ENCODE measurements at places on chromosomes 6 and 20. TPM values are rescaled to one million over a fixed set of nuclear protein-coding genes. Genes with fewer than 3 reads are reported as not detected.

Gene HCRTR2
- not detected for total RNA-seq

Gene LINC00237
- total RNA-seq, result not detected

Gene TMC2
- total RNA-seq, result not detected

Gene SLC17A1
- total RNA-seq, result not detected

Gene TNFRSF21
- 17.1 TPM for total RNA-seq

Gene SIRPB1
- 0.59 TPM for total RNA-seq

Gene FAM217A
- total RNA-seq, result not detected

Gene ELOVL2
- not detected for total RNA-seq

Gene EPB41L2
- 105 TPM for total RNA-seq

Gene MATN4
- 0.23 TPM for total RNA-seq

Gene ARMC12
- total RNA-seq, result not detected

Gene KHDC1L
- not detected for total RNA-seq

Gene C20orf141
- not detected for total RNA-seq

Gene MYLK2
- not detected for total RNA-seq

Gene CRIP3
- total RNA-seq, result not detected

Gene CD109
- total RNA-seq, result 18.0 TPM

Gene MAP1LC3A
- total RNA-seq, result 17.2 TPM

Gene SUMO4
- total RNA-seq, result 0.70 TPM

Gene AAR2
- 8.7 TPM for total RNA-seq

Gene HLA-G
- not detected for total RNA-seq

Gene PTPRK
- total RNA-seq, result 38.9 TPM

Gene LAMA4
- 68.1 TPM for total RNA-seq

Gene GABRR1
- total RNA-seq, result not detected

Gene CCM2L
- 0.23 TPM for total RNA-seq

Gene BANF2
- not detected for total RNA-seq

Gene NRN1
- 8.7 TPM for total RNA-seq

Gene TEAD3
- 7.4 TPM for total RNA-seq

Gene PRKN
- 3.9 TPM for total RNA-seq

Gene PLCB1
- total RNA-seq, result 7.6 TPM

Gene GSTA3
- total RNA-seq, result not detected

Gene ZSCAN31
- 16.8 TPM for total RNA-seq

Gene THEMIS
- total RNA-seq, result not detected

Gene FOXC1
- 0.59 TPM for total RNA-seq

Gene ZNF337
- total RNA-seq, result 16.3 TPM

Gene KIAA1755
- 0.59 TPM for total RNA-seq

Gene GLP1R
- total RNA-seq, result not detected

Gene MDN1
- 15.3 TPM for total RNA-seq

Gene CST5
- total RNA-seq, result not detected

Gene PROCR
- 106 TPM for total RNA-seq

Gene SRSF12
- 0.08 TPM for total RNA-seq

Gene SLC17A2
- not detected for total RNA-seq

Gene SLC17A9
- 2.5 TPM for total RNA-seq

Gene KIAA0408
- total RNA-seq, result 0.23 TPM

Gene SMIM28
- total RNA-seq, result not detected

Gene LY6G5B
- total RNA-seq, result 2.2 TPM

Gene ZC2HC1B
- not detected for total RNA-seq

Gene LHFPL5
- total RNA-seq, result not detected

Gene MCUR1
- 5.9 TPM for total RNA-seq

Gene SCRT2
- not detected for total RNA-seq

Gene KCNS1
- total RNA-seq, result 0.23 TPM

Gene RUNX2
- 0.70 TPM for total RNA-seq

Gene RAET1L
- not detected for total RNA-seq

Measured in smooth muscle cell of the coronary artery (primary cell).